ENCODE measurements at places on chromosomes 11 and 22.

DNA sequence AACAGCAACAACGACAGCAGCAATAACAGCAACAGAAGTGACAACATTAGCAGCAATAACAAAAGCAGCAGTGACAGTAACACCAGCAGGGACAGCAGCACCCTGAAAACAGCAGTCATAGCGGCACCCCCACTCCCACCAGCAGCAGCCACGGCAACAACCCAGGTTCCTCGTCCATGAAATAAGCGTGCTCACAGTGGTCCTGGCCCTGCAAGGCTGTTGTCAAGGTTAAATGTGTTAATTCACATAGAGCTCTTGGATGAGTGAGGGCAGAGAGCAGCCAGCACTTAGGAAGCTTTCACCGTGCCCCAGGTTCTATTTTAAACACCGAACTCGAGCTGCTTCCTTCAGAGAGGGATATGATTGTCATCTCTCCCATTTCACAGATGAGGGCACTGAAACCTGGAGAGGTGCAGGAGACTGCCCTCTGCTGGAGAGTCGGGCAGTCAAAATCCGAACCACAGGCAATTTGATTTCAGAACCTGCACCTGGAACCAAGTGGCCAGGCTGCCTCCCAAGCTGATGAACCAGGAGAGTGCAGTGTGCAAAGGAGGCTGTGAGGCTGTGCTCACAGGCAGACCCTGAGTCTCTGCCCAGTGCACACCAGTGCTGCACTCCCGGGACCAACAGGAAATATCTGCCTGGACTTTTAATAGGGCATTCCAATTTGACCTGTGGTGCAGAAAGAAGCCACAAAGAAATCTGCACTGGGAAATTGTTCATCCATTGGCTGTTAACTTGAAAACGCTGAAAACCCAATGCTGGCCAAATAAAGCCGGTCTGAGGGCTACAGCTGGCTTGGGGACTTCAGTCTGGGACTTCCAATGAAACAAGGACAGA is 22.9 kb upstream of the FGF3 start:
- DNase-seq: no peak

- no peak for DNase-seq
These were observed 12.0 kb downstream of the SART1 start for GRCh38 chr11:65973439-65974110.

- no peak for DNase-seq
These were observed 16.7 kb downstream of the IGSF9B start for GRCh38 chr11:133940034-133940433.

DNA sequence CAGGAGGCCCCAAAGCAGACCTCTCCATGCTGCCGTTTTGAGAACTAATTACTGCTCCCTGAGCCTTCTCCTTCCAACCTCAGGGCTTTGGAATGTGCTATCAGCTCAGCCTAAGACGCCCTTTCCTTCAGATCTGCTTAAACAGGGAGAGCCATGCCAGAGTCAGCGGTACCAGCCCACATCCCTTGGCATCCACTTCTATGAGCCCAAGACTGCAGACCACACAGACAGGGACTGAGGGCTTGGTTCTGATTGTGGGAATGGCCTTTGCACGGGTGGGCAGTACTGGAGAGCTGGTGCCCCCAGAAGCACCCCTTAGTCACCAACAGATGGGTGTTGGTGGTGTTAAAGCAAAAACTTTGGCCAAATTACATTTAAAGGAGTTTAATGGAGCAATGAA is 146.5 kb downstream of the TTC17 start:
- DNase-seq: no peak

- DNase-seq: no peak
These were observed 39.1 kb upstream of the GRAMD4 start for GRCh38 chr22:46580940-46581537.

DNA sequence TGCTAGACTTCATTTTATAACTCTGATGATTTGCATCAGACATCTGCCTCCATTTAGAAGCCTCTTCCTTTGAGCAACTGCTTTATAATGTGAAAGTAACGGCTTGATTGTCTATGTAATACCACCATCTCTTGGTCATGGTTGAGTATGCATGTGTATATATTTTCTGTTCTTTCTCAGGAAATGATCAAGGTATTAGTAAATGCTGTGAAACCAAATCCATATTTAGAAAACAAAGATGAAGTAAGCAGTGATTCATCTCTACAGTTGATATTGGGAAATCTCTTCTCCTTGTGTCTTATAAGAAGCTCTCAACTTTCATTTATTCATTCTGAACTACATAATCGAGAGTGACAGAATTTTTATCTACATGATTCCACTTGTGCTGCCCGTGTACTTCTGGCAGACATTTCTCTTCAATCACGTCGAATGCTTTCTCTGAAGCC is 104.6 kb upstream of the ANO3 start:
- DNase-seq: no peak

GRCh38 chr11:71387200-71387599 is 61.0 kb downstream of the DHCR7 start:
- no peak for DNase-seq

- no peak for DNase-seq
These were observed 100.0 kb upstream of the GRAMD1B start for GRCh38 chr11:123330071-123330470.

- DNase-seq: no peak
These were observed 540.1 kb upstream of the TENM4 start for GRCh38 chr11:79980916-79981315.

DNA sequence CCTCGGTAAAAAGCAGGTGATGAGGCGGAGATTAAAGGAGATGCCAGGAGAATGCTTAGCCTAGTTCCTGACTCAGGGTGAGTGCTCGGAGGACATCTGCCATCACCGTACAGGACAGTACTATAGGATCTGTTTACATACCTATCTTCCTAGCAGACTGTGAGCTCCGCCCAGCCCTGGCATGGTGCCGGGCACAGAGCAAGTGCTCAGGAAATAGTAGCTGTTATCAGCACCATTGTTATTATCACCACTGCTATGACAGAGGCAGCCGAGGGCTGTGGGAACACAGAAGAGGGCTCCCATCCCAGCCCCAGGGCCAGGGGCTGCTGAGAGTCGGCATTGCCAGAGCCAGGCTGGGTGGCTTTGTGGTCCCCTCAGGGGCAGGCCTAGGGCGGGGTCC is 642 bp upstream of the SEPTIN3 start:
- DNase-seq: no peak

GRCh38 chr11:62556875-62557631 is 10.4 kb upstream of the AHNAK start:
- DNase-seq: no peak

GRCh38 chr11:12924650-12925049 is 84.5 kb upstream of the RASSF10 start:
- no peak for DNase-seq

DNA sequence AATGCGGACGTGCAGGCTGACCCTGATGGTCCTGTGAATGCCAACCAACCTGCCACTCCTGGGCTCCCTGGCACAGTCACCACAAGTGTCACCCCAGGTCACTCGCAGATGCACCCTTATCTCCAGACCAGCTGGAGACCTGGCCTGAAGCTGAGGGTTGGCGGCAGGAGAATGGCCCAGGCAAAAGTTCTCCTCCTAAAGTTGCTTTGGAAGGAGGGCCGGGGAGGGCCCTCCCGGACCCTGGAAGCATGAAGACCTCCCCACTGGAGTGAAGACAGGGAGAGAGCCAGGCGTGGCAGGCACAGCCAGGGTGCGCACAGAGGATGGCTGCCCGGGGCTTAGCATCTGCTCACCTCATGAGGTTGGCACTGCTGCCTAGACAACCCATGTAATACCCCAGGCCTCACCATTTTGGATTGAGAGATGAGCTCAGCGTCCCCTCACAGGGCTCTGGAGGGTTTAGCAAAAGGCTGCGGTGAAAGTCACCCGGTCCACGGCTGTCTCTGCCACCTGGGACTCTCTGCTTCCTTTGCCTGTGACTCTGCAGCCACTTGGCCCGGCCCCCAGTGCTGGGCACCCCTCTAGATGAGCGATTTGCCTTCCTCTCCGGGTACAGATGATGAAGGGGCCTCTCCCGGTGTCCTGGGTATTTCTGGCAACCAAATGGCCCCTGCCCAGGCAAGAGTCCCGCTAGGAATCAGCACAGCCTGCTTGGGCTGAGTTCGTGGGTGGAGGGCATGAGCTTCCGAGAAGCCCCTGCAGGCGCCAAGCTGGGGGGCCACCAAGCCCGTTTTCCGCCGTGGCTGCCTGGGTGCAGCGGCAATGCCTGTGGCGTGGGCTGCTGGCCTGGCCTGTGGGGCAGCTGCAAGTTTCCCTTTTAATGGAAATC is 48.3 kb upstream of the SEPTIN5 start:
- DNase-seq: no peak

DNA sequence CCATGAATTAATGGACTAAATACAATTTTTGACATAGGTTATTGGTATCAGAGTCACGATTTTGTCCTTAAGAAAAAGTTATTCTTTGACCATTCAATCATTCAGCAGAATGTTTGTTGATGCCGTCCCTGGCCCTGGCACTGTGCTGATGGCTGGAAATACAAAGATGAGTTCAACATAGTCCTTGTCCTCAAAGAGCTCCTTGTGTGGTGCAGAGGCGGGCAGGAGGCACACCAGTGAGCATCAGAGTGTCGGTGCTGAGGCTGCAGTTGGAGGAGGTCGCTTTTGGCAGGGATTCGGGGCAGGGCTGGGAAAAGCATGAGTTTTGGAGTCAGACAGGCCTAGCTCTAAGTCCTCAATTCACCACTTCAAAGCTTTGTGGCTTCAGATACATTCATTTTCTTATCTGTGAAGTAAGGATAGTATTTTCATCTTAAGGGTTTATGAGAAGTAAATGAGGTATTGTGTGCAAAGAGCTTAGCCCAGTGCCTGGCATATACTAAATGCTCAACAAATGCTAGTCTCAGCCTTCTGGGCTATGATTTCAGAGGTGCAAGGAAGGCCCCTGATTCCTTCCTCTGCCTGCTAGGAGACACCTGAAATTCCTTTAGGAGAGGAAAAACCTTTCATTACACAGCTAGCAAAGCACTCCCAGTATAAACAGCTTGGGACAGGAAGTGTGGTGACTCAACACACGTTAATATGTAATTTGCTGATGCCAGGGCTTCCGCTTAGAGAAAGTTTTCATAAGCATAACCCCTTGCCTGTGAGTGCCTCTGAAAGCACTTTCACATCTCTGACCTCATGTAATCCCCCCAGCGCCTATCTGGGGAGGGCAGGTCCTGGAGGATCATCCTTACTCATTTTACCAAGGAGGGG is 113.8 kb downstream of the NECTIN1 start:
- DNase-seq: no peak

- no peak for DNase-seq
These were observed 4.2 kb downstream of the NOX4 start for GRCh38 chr11:89487016-89487415.

DNA sequence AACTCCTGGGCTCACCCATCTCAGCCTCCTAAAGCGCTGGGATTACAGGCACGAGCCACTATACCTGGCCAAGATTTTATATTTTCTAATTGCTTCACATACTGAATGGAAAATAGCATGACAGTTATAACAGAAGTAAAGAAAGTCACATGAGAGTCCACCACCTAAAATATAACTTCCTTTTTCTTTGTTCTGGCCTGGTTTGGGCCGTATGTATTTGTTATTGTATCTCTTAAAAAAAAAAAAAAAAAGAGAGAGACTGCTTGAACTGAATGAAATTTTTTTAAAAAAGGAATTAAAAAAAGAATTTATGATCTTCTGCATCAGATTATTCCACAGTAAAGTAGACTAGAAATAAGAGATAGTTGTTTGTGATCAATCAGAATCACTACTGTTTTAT is 86.0 kb upstream of the GRIK4 start:
- DNase-seq: no peak

GRCh38 chr11:91243051-91243450 is 981.6 kb upstream of the FAT3 start:
- no peak for DNase-seq

GRCh38 chr11:134661660-134662059 is 249.6 kb upstream of the B3GAT1 start:
- DNase-seq: no peak

- DNase-seq: no peak
These were observed 1305.5 kb upstream of the TENM4 start for GRCh38 chr11:80746300-80746699.

DNA sequence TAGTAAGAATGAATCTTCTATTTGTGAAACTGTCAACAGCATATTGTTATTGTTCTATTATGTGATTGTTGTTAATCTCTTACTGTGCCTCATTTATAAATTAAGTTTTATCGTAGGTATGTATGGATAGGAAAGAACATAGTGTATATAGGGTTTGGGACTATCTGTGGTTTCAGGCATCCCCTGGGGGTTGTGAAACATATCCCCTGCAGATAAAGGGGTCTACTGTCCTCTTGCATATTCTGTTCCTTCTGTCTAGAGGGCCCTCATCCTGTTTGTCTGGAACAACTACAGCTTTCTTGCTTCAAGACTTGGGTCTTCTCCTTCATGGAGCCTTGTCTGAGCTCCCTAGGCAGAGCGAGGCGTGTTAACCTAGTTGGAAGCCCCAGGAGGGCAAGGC is 159.6 kb downstream of the KIRREL3 start:
- no peak for DNase-seq

- no peak for DNase-seq
These were observed 57.0 kb downstream of the GDPD4 start for GRCh38 chr11:77244277-77245027.

DNA sequence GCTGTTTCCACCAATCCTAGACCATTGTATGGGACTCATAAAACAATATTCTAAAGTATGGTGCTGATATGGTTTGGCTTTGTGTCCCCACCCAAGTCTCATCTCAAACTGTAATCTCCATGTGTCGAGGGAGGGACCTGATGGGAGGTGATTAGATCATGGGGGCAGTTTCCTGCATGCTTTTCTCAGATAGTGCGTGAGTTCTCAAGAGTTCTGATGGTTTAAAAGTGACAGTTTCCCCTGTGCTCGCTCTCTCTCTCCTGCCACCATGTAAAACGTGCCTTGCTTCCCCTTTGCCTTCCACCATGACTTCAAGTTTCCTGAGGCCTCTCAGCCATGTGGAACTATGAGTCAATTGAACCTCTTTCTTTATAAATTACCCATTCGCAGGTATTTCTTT is 29.2 kb upstream of the FEZ1 start:
- no peak for DNase-seq

GRCh38 chr11:117910941-117911655 is 18.1 kb downstream of the TMPRSS13 start:
- DNase-seq: no peak

- DNase-seq: no peak
These were observed 56.4 kb downstream of the TRAF6 start for GRCh38 chr11:36453678-36454077.

DNA sequence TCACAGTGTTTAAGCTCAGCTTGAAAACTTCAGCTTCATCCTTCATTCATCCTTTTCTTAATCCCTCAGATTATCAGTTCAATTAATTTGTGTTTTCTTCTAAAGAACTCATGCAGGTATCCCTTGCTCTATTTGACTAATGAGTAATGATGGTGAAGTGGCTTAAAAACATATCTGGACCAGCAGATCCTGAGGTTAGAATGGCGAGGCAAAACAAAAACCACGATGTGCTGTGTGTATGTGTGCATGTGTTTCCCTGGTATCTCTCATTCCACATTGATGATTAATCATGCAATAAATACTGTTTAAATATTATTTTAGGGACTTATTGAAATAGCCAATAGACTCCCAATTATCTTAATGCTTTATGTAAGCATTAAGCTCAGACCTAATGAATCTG is 437.0 kb downstream of the DYNC2H1 start:
- DNase-seq: no peak

Measured in activated naive CD8-positive, alpha-beta T cell treated with anti-CD3 and anti-CD28 coated beads, Interleukin-2, amount 10 ng/mL, durations not matched to agents 7 days and 5 days (primary cell).